ENCODE measurements at places on chromosomes 13 and 19.

DNA sequence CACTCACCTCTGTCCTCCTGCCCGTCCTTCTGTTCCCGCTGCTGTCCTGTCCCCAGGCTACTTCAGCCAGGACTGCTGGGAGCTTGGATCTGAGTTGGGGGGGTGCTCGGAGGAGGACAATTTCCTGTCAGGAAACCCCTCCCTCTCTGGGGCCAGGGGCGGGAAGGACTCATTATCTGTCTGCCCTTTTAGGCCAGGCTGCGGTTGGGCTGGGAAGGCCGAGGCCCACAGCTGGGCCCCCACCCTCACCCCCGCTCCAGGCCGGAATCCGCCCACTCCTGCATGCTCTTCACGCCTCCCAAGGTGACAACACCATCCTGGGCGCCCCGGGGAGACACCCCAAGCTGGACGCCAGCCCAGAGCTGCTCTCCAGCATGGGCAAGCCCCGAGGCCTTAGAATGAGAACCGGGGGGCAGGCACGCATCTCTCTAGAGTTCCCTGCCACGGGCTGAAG, at the start of gene EXOC3L2:
TSS of gene EXOC3L2 (minus strand) at position 74 of the 454 bp plus-strand sequence. CDS start 6,362 bp downstream, outside the sequence.
- no peak for DNase-seq

GRCh38 chr19:49691243-49692146, 579 bp downstream of the CPT1C start:
- DNase-seq, result peak; percentile 85

- DNase-seq, result no peak
Observed at GRCh38 chr13:24520733-24521132, 8.2 kb upstream of the PARP4 start.

GRCh38 chr19:9735986-9736385, 32.6 kb downstream of the ZNF846 start:
- DNase-seq, result no peak
